ENCODE measurements at places on chromosomes 4 and X.

GRCh38 chr4:10981096-10981495 lies 296.5 kb upstream of the CLNK start:
- DNase-seq, result no peak

GRCh38 chr4:82780170-82780751 lies 18.3 kb downstream of the SCD5 start:
- no peak for DNase-seq

DNA sequence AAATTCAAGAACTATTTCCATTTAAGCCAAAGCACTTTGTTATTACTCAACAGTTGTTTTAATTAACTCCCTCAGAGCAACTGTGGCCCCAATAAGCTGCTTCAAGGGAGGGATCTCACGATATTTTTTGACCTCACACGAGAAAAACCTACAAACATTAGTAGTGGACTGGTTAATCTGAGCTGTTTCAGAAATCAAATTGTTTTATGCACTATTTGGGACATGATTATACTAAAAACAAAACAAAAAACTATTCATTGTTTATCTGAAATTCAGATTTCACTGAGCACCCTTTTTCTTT lies 74.3 kb downstream of the DCHS2 start:
- DNase-seq, result no peak

DNA sequence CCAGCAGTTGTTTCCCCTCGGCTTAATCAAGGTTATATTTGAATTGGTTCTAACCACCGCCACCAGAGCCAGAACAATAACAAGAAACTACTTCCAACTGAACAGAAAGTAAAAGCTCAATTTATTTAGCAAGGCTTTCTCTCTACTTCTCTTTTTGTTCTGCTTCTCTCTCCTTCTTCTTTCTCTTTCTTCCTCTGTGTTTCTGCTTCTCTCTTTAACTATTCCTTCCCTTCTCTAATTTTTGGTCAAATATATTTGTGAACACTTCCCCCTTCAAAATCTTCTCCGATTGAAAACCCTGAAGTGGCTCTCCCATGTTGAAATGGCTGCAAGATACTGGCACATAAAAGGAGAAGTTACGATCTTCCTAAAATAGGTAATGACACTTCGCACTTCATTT lies 1195.9 kb upstream of the PRKX start:
- DNase-seq, result no peak

GRCh38 chrX:69154051-69154450 lies 11.2 kb downstream of the PJA1 start:
- no peak for DNase-seq

GRCh38 chr4:112973750-112974251 lies 75.7 kb upstream of the ANK2 start:
- no peak for DNase-seq

- DNase-seq, result no peak
These were observed 628 bp downstream of the ZCCHC12 start for GRCh38 chrX:118824173-118824730.

DNA sequence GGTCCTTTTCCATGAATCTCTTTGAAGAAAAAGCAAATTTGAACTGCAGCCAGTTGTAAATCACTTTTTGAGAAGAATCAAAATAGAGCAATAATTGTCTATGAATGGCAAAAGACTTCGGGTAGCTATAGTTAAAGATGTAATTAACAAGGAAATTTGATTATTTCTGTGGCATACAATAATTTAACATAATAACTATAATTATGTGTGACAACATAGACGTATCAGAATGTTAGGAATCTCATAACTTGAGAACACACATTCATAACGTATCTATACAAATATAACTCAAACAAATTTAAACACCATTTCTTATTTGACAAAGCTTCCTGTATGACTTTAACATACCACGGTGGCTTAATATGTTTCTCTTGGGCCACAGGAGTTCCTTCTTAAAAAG lies 36.0 kb upstream of the NSG1 start:
- DNase-seq, result no peak

- no peak for DNase-seq
These were observed 53.9 kb downstream of the HMX1 start for GRCh38 chr4:8817813-8818062.

DNA sequence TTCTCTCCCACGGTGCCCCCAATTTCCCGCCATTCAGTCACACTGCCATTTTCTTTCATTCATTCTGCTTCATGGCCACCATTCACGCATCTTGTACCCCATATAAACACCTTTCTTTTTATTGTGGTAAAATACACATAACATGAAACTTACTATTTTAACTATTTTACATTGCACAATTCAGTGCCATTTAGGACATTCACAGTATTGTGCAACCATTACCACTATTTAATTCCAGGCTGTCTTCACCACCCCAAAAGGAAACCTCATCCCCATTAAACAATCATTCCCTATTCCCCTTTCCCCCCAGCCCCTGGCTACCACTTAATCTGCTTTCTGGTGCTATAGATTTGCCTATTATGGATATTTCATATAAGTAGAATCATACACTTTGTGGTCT lies 15.9 kb downstream of the SPACA5 start:
- no peak for DNase-seq

DNA sequence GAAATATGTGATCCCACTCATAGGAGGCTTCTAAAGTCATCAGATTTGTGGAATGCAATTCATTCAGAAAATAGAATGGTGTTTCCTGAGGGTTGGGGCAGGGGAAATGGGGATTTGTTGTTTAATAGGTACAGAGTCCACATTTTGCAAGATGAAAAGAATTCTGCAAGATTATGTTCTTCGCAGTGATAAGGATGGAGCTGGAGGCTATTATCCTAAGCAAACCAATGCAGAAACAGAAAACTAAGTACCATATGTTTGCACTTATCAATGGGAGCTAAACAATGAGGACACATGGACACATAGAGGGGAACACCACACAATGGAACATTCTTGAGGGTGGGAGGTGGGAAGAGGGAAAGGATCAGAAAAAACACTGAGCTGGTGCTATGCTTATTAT lies 144.3 kb upstream of the NLGN4X start:
- DNase-seq, result no peak

DNA sequence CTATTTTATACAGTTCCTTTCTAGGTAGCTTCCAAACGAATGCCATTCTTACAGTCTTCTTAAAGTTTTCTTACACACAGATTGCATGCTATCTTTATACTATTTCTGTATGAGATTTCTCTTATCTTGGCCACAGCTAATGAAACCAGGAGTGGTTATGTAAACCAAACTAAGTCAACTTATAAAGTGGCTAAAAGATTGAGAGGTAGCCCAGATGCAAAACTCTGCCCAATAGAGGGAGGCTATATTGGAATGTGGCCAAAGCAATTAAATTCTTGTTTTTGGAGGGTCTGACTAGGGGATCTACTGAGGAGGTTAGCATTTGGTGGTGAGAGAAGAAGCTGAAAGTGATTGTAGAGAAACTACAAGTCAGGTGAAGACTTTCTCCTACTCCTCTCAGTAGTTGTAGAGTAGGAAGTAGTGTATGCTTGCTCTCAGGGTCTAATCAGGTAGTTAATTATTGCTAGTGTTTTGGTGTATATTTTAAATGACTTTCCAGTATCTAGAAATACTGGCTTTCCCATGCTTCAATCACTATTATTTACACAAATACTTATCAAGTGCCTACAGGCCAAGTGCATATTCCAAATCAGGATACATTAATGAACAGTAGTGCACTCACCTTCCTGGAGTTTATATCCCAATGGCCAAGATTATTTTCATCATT lies 104.2 kb upstream of the HPGD start:
- DNase-seq, result peak; percentile 21

- no peak for DNase-seq
These were observed 364.5 kb downstream of the MAPK10 start for GRCh38 chr4:85995361-85995760.

- DNase-seq, result no peak
These were observed 43.7 kb downstream of the MAGEB16 start for GRCh38 chrX:35841872-35842271.

DNA sequence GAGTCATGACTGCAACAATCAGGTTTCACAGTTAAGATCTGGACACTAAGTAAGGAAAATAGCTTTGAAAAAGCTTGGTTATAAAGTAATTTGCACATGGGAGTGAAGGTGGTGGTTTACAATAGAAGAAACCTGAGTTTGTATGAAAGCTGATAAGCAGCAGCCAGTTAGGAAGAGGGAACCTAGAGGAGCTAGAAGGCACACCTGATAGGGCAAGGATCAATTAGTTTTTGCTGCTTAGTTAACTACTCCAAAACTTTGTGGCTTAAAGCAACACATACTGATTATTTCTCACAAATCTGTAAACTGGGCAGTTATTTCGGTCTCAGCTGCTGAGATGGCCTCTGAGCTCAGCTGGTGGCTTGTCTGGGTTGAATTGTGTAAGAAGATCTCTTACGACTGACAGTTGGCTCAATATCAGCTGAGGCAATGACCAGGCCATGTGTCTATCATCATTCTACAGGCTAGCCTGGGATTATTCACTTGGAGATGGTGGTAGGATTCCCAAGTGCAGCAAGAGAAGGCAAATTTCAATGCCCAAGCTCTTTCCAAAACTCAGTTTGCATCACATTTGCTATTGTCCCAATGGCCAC lies 255.0 kb upstream of the PITX2 start:
- no peak for DNase-seq

DNA sequence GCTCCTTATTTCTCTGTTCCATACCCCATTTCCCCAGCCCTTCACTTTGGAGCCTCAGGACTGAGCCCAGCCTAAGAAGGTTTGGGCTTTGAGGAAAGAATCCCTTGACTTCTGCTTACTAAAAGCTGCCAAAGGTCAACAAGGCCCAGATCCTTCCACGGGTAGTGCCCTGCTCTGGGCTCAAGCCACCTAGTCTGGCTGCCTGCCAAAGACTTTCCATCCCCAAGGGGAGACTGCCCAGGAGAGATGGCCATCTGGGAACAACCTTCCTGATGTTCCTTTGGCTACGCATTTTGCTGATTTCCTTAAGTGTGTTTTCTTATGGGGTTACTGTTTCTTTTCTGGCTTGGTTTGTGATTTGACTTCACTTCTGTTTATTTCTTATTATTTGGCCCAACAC lies 49.8 kb upstream of the NDP start:
- DNase-seq, result no peak

- peak; percentile 30 for DNase-seq
These were observed 121.6 kb downstream of the RASL11B start for GRCh38 chr4:52983563-52984303.

DNA sequence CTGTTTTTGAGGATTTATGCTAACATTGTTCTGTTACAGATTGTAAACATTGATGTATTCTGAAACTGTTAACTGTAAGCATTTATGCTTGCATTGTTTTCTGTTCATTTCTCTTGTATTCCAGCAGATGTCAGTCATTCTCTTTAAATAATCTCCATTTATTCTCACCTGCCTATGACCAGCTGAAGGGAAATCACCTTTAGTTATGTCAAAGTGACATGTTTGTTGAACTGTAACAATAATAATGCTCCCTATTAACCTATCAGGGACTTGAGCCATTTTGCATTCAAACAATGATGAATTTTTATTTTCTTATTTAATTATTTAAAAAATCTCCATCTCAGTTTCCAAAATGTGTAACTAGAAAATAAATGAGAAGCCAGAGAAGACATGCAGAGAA lies 58.0 kb downstream of the SPCS3 start:
- peak; percentile 26 for DNase-seq

Data from LNCaP clone FGC (cell line).